ENCODE measurements at places on chromosomes 2 and 18.

GRCh38 chr2:179021258-179021657, 28.7 kb downstream of the CCDC141 start:
- no peak for DNase-seq

DNA sequence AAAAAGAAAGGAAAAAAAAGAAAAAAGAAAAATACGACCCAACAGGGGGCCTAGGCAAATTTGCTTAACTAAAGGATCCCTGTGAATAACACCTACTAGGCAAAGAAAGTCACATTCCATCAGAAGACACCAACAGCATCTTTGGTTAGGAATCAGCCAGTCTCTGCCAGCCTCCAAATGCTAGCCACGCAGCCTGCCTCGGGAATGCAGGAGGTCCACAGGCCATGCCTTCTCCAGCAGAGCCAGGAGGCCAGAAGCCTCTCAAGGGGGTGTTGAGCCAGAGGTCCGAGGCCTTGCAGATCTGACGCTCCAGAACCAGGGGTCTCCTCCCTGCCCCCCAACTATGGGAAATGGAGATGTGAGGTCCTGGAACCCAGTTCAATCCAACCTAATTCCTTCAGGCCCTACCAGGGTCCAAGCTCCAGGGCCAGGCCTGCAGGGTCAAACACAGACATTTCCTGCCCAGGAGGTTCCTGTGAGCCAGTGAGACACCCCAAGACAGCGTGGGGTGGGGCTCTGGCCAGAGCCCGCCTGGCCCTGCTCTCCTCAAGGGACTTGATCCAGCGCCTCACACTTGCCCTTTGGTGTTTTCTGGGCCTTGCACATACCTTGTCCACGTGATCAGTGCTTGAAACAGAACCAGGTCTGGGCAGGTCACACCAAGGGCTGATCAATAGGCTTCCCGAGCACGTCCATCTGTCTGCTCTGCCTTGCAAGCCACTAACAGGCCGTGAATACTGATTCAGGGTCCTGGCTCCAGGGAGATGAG, 289.6 kb upstream of the ID2 start:
- no peak for DNase-seq

DNA sequence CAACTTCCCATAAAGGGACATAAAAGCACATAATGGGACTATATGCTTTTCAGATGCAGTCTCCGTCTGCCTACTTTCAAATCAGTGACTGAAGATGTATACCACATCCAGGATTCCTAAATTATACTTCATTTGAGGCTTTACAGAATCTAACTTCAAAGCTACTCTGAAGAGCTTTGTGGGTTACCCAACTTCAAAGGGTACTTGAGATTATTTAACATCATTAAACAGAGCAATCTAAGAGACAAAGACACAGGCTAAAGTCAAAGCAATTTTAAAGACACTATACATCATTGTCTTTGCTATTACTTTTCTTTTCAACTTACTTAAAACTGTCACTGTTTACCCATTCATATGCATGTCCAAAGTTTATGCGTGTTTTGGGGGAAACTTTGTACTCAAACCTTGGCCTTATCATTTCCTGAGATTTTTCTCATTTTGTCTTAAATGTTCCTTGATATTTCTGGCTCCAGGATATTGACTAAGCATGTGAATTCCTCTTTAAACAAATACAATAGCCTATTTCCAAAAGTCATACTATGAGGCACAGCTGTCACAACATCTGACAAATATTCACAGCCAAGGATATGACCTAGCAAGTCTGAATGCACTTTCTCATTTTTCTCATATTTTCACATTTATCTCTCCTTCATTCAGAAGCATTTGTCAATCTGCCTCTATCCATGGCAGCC, 1985.1 kb upstream of the PIK3C3 start:
- no peak for DNase-seq

- DNase-seq, result no peak
Observed at GRCh38 chr18:28398471-28398870, 221.5 kb upstream of the CDH2 start.

- DNase-seq, result no peak
Observed at GRCh38 chr2:32562906-32563305, 64.9 kb upstream of the TTC27 start.

GRCh38 chr2:47402555-47402804, 476 bp upstream of the MSH2 start:
- DNase-seq, result peak; percentile 39

All from bronchial epithelial cell (primary cell).